ENCODE measurements at places on chromosomes 5 and 9.

- no peak for DNase-seq
These were observed at the start of gene NREP for GRCh38 chr5:111756581-111757354. NREP (minus strand) TSS chr5:111757194; CDS start chr5:111755772, 1,422 bp downstream.

- DNase-seq, result no peak
These were observed 739 bp downstream of the PPP2CA start for GRCh38 chr5:134224888-134225779.

GRCh38 chr5:143228597-143229293, 174.7 kb downstream of the NR3C1 start:
- DNase-seq, result no peak

GRCh38 chr5:107112216-107112615, 558.5 kb downstream of the EFNA5 start:
- no peak for DNase-seq

DNA sequence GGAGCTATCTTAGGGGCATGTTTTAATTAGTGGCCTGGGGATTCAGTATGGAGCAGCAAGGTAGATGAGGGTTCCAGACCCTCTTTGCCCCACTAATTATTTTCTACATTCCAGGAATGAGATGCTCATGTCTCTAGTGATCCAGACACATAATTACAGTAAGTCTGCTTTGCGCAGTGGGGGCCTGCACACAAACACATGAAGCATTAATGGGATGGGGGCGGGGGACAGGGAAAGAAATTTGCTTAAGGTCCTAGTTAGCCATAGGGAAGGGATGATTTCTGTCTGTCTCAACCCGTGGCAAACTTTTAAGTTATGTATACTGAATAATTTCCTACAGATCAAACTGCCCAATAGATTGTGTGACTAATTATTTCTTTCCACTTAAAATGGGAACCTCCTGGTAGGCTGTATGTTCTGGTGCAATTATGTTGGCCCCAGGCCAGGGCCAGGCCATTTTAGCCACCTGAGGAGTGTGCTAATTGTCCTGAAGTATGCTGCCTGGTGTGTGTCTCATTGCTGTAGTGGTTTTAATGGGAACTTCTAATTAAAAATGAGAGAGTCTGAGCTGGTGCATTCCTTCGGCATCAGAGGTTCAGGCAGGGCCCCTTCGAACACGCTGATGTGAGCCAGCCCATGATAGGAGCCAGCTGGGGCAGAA, 134.4 kb downstream of the PTTG1 start:
- no peak for DNase-seq

DNA sequence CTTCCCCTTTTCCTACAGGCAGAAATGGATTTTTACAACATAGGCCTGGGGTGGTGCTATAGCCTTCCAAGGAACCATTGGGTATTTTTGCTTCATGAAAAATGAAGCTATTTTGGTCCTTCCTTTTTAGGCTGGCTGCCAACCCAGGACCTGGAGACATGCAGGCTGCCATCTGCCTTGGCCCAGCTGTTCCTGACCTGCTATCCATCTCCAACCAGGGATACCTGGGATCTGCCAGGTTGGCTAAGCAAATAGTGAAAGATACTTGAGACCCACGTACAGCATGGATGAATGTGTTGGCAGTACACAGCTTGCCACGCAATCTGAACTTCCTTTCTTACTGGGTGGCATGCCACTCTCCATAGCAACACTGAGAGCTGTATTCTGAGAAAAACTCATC, 31.1 kb downstream of the MRPS27 start:
- no peak for DNase-seq

- no peak for DNase-seq
These were observed 213.1 kb downstream of the MSX2 start for GRCh38 chr5:174937201-174938123.

DNA sequence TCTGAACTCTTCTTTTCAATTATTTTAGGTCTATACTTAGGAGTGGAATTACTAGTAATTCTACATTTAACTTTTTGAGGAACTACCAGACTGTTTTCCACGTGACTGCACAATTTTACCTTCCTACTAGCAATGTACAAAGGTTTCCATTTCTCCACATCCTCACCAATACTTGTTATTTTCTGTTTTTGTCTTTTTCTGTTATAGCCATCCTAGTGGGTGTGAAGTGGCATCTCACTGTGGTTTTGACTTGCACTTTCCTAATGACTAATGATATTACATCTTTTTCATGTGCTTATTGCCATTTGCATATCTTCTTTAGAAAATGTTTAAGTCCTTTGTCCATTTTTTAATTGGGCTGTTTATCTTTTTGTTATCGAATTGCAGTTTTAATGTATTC, 136.9 kb upstream of the EGFLAM start:
- DNase-seq, result no peak

DNA sequence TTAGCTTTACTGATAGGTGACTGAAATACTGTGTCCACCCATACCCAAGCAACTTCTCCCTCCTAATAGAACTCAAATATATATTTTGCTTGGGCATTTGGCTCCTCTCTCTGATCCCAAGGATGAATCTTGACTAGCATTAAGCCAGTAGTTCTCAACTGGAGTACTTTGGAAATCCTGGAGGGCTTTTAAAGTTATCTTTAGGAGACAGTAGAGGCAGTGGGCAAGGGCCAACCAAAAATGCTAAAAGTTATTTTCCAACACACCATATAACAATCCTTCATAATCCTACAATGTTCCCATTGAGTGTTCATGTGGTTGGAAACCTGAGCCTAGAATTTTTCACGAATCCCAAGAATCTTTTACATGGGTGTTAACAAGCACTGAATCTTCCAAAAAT, 11.1 kb upstream of the ETF1 start:
- no peak for DNase-seq

DNA sequence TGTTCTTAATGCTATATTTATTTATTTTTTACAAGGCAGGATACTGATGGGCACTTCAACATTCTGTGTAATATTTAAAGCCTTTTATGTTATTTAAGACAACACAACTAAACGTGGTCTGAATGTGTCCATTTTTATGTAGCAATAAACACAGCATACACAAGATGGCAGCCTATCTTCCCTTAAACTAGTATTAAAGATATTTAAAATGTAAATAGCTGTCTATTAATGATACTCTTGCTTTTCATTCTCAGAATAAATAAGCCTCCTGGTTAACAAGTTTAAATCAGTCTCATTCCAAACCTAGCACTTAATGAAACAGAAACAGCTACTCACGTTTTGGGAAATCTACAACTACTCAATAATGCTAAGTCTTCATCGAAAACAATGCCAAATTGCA, 315.7 kb downstream of the MCTP1 start:
- no peak for DNase-seq

DNA sequence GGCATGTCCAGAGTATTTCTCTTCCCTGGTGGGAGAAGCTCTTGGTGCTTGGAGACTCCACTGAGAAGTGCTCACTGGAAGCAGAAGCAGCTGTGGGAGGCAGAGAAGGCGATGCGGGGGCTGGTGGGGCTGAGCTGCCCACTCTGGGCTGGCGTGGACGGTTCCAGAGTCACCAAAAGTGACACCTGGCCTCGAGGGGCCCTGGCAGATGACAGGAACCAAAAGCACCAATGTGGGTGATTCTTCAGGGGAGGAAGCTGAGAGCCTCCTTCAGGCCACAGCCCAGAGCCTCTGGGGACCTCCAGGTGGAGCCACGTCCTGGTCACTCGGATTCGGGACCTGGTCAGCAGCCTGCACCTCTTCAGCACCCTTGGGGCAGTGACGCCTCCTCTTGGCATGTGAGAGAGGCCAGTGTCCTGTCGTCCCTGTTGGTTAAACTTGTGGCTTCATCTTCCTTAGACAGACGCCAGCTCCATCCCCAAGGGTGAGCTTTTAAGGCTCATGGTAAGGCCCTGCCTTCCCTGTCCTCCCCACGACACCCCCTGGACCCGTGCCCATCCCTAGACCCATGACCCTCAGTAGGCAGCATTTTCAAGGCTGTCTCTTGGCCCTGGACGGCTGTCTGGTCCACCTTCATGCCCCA, 78.7 kb upstream of the IRX4 start:
- DNase-seq, result peak; percentile 83

Measured in vagina (tissue), 2 donors.